ENCODE measurements at places on chromosomes 2 and 18.
A peak's percentile ranks its signal among the peaks of the same experiment; 100 is the strongest.

GRCh38 chr2:213069531-213069930 lies 81.9 kb downstream of the IKZF2 start:
- H3K4me3 ChIP-seq = no peak overlapping the region
- H3K27ac ChIP-seq = no peak overlapping the region
- peaks cover 13% of the 10 kb centered on the region for H3K4me1 ChIP-seq
- no peak for DNase-seq

GRCh38 chr2:181738074-181738473 lies 57.8 kb upstream of the NEUROD1 start:
- H3K36me3 ChIP-seq = no peaks in the 10 kb centered on the region
- no peak for DNase-seq
- H3K27me3 ChIP-seq = no peaks in the 10 kb centered on the region
- H3K4me3 ChIP-seq = no peak overlapping the region
- H3K27ac ChIP-seq = no peak overlapping the region

GRCh38 chr2:162967811-162968210 lies 129.2 kb upstream of the KCNH7 start:
- H3K36me3 ChIP-seq = no peaks in the 10 kb centered on the region
- no peak overlapping the region for H3K4me3 ChIP-seq
- H3K27ac ChIP-seq = no peak overlapping the region
- no peaks in the 10 kb centered on the region for H3K27me3 ChIP-seq
- DNase-seq = no peak

DNA sequence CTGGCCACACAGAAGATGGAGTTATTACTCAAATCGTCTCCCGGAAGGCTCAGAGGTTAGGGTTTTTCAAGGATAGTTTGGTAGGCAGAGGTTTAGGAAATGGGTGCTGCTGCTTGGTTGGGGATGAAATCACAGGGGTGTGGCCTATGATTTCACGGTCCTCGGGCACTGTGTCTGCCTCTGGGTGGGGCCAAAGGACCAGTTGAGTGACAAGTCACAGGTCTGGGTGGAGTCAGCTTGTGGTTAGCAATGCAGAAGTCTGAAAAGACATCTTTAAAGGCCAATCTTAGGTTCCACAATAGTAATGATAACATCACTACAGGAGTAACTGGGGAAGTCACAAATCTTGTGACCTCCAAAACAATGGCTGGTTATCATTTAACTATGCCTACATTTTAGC lies 387.8 kb downstream of the ZNF521 start:
- no peak for DNase-seq
- H3K4me3 ChIP-seq = no peak overlapping the region
- no peaks in the 10 kb centered on the region for H3K36me3 ChIP-seq
- no peaks in the 10 kb centered on the region for H3K4me1 ChIP-seq

DNA sequence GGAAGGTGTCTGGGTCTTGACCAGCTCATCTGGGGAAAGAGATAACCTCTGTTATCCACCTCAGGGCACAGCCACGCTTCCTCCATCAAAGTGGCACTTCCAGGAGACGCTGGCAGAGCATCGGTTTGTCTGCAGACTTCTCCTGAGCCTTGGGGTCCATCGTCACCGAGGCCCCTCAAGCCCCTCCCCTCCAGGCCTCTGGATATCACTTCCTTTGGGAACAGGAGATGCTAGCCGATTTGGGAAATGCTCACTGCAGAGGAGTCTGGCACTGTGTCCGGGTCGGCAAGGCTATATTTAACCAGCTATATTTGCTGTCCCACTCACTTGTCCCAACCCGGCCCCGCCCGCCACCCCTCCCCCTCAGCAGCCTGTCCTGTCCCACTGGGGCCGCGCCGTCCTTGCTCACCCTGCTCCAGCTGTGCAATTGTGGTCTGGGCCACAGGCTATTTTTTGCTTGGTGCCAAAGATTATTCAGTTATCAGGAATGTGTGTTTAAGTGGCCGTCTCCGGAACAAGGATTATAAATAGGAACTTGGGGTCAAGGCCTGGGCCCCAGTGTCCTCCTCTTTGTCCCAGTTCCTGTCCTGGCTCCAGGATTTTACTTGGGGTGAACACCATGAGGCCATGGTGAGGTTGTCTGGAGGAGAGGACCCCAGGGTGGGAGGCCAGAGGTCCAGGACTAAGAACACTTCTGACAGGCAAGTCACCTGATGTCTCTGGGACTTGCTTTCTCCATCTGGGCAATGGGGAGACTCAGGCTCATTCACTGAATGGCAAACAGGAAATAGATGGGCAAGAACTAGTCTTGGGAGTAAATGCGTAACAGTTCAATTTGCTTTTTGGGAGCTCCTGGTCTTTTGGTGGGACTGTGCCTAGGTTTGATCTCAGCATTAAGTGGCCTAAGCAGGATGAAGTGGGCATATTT lies 263.6 kb downstream of the DYSF start:
- H3K36me3 ChIP-seq = no peaks in the 10 kb centered on the region
- H3K4me3 ChIP-seq = peak overlapping the region; percentile 7
- H3K27me3 ChIP-seq = no peaks in the 10 kb centered on the region
- H3K4me1 ChIP-seq = peaks cover 84% of the 10 kb centered on the region
- H3K27ac ChIP-seq = peak overlapping the region; percentile 38

GRCh38 chr2:240388471-240389301 lies 46.8 kb upstream of the GPC1 start:
- DNase-seq = peak; percentile 52
- H3K36me3 ChIP-seq = no peaks in the 10 kb centered on the region
- H3K4me1 ChIP-seq = no peaks in the 10 kb centered on the region
- no peak overlapping the region for H3K4me3 ChIP-seq
- H3K27me3 ChIP-seq = no peaks in the 10 kb centered on the region
- no peak overlapping the region for H3K27ac ChIP-seq

DNA sequence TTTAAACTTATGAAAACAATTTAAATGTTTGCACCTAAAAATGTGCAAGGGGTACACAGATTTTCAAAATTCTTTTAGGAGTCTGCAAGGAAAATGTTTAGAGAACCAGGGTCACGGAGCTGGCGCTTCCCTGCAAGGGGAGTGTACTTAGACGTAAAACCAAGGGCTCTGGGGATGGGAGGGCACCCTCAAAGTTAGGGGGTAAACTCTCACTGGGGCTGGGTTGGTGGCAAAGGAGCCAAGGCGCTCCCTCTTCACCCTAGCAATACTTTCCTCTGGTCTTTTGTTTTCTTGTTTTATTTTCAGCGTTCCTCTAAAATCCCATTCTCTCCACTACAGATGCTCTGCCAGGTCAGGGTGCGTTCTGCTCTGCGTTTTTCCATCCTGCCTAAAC lies 20.0 kb downstream of the TMEM247 start:
- DNase-seq = no peak
- H3K36me3 ChIP-seq = no peaks in the 10 kb centered on the region
- H3K27me3 ChIP-seq = no peaks in the 10 kb centered on the region
- H3K27ac ChIP-seq = peak overlapping the region; percentile 87
- peak overlapping the region; percentile 68 for H3K4me3 ChIP-seq

- H3K27ac ChIP-seq = no peak overlapping the region
- no peaks in the 10 kb centered on the region for H3K27me3 ChIP-seq
- no peak overlapping the region for H3K4me3 ChIP-seq
- H3K36me3 ChIP-seq = no peaks in the 10 kb centered on the region
Observed at GRCh38 chr18:75548353-75548905, 120.9 kb upstream of the SMIM21 start.

DNA sequence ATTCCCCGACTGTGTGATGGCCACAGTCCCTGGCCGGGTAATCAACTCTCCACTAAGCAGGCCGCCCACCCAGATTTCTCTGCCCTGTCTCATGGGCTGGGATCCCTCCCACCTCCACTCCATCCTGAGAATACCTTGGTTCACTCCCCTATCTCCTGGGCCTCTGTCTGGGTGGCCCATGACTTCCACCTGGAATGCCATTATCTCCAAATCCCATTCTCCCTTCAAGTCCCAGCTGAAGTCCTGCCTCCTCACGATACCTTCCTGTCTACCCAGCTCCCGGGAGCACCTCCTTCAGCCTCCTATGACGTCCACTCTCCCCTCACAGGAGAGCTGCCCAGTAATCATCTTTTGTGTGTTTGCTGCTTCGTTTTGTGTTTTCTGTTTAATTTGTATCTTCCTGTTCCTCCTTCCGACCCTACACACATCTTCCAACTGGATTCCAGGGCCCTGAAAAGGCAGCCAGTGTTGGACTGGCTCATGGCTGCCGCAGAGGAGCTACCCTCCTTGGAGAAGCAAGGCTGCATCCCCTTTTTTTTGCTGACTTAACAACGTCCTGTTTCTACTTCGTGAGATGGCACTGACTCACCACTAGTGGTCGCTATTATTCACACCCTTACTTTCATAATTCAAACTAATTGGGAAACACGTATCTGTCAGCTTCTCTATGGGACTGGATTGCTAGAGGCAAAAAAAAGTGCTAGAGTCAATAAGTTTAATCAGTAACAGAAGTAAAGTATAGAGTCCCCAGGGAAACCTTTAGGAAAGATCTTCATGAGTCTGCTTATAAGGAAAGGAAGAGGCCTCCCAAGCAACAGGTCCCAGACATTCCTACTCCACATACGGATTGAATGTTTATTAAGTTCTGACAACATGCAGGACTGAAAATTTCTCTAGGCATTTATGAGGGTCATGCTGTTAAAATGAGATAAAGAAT lies 171.9 kb upstream of the GATA6 start:
- H3K36me3 ChIP-seq = no peaks in the 10 kb centered on the region
- peak overlapping the region; percentile 66 for H3K27ac ChIP-seq
- H3K4me1 ChIP-seq = no peaks in the 10 kb centered on the region
- no peak overlapping the region for H3K4me3 ChIP-seq
- H3K27me3 ChIP-seq = no peaks in the 10 kb centered on the region

GRCh38 chr18:11799066-11799465 lies 52.1 kb upstream of the CHMP1B start:
- H3K36me3 ChIP-seq = no peaks in the 10 kb centered on the region
- H3K4me3 ChIP-seq = no peak overlapping the region
- H3K4me1 ChIP-seq = no peaks in the 10 kb centered on the region
- DNase-seq = no peak

GRCh38 chr2:46119453-46119852 lies 177.8 kb upstream of the EPAS1 start:
- DNase-seq = no peak
- H3K4me3 ChIP-seq = no peak overlapping the region
- peak overlapping the region; percentile 79 for H3K27ac ChIP-seq
- H3K4me1 ChIP-seq = peaks cover 4% of the 10 kb centered on the region

GRCh38 chr2:136891100-136891499 lies 125.8 kb downstream of the THSD7B start:
- H3K4me3 ChIP-seq = no peak overlapping the region
- no peaks in the 10 kb centered on the region for H3K4me1 ChIP-seq
- no peaks in the 10 kb centered on the region for H3K27me3 ChIP-seq
- no peaks in the 10 kb centered on the region for H3K36me3 ChIP-seq
- no peak overlapping the region for H3K27ac ChIP-seq
- no peak for DNase-seq

GRCh38 chr2:215695861-215696260 lies 260.0 kb upstream of the FN1 start:
- no peak for DNase-seq
- H3K4me3 ChIP-seq = no peak overlapping the region
- no peaks in the 10 kb centered on the region for H3K36me3 ChIP-seq
- H3K27me3 ChIP-seq = no peaks in the 10 kb centered on the region

DNA sequence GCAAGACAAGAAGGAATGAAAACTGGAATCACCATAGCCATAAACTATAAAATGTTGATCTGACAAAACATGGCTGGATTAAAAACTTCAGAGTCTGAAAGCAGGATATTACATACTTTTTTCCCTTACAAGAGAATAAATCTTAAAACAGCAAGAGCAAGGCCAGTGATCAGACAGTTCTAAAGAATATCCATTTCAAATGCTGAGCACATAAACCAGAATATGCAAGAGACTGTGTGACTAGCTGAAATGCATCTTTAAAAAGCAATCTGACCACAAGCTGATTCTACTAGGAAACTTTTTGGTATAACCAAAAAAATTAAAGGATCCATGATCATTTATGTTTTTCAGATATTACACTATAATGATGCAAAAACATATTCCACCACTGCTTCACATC lies 120.7 kb upstream of the RNU4ATAC start:
- DNase-seq = no peak
- H3K4me1 ChIP-seq = no peaks in the 10 kb centered on the region
- H3K4me3 ChIP-seq = no peak overlapping the region

GRCh38 chr2:233092432-233093165 lies 32.5 kb downstream of the INPP5D start:
- no peak for DNase-seq
- no peaks in the 10 kb centered on the region for H3K27me3 ChIP-seq
- peaks cover 26% of the 10 kb centered on the region for H3K36me3 ChIP-seq
- no peak overlapping the region for H3K4me3 ChIP-seq

DNA sequence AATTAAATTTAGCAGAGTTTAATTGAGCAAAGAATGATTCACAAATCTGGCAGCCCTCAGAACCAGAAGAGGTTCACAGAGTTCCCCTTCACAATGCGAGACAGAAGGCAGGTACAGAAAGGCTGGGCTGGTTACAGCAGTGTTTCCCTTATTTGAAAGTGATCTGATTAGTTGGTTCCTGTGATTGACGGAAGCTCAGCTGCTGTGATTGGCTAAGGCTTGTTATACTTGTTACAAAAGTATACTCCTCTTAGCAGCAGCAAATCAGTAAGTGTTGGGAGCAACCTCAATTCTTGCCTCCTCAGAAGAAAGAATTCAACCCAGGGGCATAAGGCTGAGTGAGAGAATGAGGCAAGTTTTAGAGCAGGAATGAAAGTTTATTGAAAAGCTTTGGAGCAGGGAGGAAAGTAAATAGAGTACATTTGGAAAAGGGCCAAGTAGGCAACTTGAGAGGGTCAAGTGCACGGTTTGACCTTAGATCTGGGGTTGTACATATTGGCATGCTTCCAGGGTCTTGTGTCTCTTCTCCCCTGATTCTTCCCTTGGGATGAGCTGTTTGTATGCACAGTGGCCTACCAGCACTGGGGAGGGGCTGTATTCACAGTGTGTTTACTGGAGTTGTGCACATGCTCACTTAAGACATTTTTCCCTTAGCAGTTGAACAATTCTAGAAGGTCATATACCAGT lies 431.8 kb upstream of the RAB12 start:
- no peak for DNase-seq
- no peak overlapping the region for H3K4me3 ChIP-seq
- peak overlapping the region; percentile 33 for H3K27ac ChIP-seq
- peaks cover 28% of the 10 kb centered on the region for H3K4me1 ChIP-seq

- H3K4me1 ChIP-seq = no peaks in the 10 kb centered on the region
- no peaks in the 10 kb centered on the region for H3K27me3 ChIP-seq
- no peak overlapping the region for H3K27ac ChIP-seq
- no peaks in the 10 kb centered on the region for H3K36me3 ChIP-seq
- H3K4me3 ChIP-seq = no peak overlapping the region
- DNase-seq = no peak
Observed at GRCh38 chr2:203949228-203949627, 12.7 kb downstream of the ICOS start.

- H3K36me3 ChIP-seq = no peaks in the 10 kb centered on the region
- no peaks in the 10 kb centered on the region for H3K27me3 ChIP-seq
- no peak overlapping the region for H3K27ac ChIP-seq
- H3K4me3 ChIP-seq = no peak overlapping the region
- no peak for DNase-seq
Observed at GRCh38 chr18:62199629-62200028, 12.6 kb downstream of the RELCH start.
